Stimulated activated CD4-positive, alpha-beta T cell treated with anti-CD3 and anti-CD28 coated beads, Interleukin-2, amount 100 ng/mL, for 48 hours (primary cell): ENCODE measurements at places on chromosomes 16 and 17.

- no peak for DNase-seq
Measured at GRCh38 chr17:3818786-3819185, 17.8 kb upstream of the ITGAE start.

- no peak for DNase-seq
Measured at GRCh38 chr16:58107709-58108108, 21.5 kb downstream of the CFAP20 start.

DNA sequence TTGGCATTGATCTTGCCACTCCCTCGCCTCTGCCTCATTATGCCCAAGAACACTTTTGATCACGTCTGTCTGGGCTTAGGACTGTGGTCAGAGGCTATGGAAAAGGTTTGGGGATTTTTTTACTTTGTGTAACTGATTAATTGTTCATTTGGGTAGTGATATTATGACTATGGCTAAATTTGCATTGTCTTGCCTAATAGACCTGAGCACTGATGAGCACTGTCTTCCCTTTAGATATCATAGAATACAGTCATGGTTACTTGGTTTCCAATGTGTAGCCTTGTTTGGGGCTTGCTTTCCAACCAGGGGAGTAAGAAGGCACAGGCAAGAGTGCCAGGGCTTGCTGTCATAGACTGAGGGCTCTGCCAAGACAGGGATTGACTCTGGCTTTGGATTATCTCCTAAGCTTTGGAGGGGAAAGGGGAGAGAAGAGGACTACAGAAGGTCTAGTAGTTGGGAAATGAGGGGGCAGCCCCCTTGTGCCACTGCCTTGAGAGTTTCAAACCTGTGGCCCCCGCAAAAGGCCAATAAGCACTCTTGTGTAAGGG is 13.7 kb downstream of the LIMD2 start:
- no peak for DNase-seq

- DNase-seq = no peak
Measured at GRCh38 chr17:77366558-77367245, 225.9 kb downstream of the SEC14L1 start.

DNA sequence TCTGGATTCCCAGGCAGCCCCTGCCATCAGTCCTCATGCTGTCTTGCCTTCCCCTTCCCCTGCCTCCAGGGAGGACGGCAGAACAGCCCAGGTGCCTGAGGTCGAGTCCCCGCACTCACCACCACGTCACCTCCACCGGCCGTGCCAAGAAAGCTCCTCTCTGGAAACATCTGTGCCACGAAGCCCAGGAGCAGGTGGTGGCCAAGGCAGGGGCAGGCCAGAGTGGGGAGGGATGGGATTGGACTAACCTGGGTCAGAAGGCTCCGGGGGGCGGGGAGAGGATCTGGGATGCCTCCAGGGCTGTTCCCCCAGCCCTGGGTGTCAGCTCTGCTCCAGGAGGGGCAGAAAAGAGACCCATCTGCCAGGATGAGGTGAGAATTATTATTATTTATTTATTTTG is 7.4 kb upstream of the DPEP1 start:
- DNase-seq = no peak

DNA sequence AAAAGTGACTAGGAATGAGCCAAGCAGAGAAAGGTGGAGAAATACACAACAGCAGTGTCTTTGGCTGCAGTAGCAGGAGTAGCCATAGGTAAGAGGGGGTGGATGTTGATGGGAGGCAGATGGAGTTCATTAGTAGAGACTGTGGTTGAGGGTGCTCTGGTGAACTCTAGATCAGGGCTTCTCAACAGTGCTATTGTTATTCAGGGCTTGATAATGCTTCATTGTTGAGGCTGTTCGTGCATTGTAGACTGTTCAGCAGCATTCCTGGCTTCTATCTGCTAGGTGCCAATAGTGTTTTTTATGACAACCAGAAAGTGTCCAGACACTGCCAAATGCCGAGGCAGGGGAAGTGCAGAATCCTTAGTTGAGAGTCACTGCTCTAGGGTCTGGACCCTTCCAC is 3.6 kb downstream of the ALKBH5 start:
- no peak for DNase-seq

GRCh38 chr16:84687715-84688114 is 12.1 kb upstream of the USP10 start:
- no peak for DNase-seq

GRCh38 chr16:795580-796229 is 4.8 kb downstream of the GNG13 start:
- DNase-seq = no peak

DNA sequence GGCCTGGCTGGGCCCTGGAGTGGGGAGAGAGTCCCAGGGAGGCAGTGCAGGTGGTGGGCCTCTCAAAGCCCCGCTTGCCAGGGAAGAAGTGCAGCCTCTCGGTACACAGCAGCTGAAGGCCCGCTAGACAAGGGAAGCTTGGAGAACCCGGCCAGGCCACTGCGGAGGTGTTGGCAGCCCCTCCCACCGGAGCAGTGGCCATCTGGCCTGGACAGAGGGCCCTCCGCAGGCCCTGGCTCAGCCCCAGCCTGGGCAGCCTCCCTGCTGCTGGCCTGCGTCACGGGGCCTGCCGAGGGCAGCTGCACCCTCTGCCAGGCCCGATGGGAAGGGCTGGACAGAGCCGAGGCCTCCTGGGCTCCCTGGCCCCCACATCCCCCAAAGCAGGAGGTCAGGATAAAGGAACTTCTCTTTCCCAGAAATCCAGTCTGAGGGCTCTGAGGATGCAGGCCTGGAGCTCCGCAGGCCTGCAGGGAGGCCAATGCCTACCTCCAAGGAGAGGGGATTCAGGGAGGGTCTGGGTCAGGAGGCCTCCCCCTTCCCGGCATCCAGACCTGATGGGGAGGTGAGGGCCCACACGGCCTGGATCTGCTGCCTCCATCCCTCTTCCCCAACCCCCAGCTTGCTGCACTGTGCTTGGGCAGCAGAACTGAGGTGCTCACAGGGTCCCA is 4.3 kb downstream of the SPPL2C start:
- no peak for DNase-seq

DNA sequence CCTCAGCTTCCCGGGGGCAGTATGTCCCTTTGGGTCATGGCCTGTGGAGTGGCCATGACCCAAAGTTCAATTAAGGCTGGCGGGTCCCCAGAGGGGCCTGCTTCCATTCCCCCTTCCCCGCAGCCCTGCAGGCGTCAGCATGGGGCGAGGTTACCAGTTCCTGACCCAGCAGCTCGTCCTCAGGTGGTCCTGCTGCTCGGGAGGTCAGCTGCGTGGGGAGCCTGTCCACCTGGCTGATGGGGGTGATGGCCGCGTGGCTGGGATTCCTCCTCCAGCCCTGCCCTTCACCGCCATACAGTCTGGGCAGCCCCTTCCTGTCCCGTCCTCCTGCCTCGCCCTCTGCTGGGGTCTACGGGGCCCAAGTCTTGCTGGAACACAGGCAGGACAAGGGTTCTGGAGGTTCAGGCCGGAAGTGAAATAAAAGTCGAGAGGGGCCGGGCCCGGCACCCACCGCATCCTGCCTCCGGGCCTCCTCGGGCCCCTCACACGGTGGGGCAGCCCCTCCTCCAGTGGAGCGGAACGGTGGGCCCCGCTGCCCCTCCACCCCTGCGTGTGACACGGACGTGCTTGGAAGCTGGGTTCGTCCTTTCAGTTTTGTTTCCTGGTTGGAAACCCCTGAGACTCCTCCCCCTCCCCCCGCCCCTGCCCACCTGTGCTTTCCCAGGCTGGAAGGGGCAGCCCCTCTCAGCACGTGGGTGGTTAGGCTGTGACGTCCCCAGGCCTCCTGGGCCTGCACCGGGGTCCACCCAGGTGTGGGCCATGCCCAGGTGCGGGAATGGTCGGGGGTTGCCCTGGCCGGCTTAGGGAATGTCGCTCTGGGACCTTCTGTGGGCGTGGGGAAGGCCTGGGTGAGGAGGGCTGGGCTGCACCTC is 6.8 kb downstream of the UBALD2 start:
- DNase-seq = peak; percentile 77

- no peak for DNase-seq
Measured at GRCh38 chr16:16076423-16076813, 127.0 kb downstream of the ABCC1 start.

GRCh38 chr17:17073030-17073564 is 30.8 kb downstream of the MPRIP start:
- DNase-seq = no peak

DNA sequence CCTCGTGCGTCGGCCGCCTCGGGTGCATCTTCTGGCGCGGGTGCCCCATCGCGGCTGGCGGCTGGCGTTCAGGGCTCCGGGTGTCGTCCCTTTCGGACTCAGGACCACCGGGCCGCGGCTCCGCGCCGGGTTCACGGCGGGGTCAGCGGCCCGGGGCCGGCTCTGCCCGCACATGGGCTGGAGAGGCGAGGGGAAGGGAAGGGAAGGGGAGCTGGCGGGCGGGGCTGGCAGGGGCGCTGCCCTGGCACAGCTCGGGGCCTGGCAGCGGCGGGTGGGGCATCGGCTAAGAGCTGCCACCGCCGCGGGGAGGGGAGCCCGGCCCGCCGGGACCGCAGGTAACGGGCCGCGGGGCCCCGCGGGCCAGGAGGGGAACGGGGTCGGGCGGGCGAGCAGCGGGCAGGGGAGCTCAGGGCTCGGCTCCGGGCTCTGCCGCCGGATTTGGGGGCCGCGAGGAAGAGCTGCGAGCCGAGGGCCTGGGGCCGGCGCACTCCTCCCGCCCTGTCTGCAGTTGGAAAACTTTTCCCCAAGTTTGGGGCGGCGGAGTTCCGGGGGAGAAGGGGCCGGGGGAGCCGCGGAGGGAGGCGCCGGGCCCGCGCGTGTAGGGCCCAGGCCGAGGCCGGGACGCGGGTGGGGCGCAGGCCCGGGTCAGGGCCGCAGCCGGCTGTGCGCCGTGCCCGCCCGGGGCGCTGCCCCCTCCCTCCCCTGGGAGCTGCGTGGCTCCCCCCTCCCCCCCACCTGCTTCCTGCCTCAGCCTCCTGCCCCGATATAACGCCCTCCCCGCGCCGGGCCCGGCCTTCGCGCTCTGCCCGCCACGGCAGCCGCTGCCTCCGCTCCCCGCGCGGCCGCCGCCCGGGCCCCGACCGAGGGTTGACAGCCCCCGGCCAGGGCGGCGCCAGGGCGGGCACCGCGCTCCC is 646 bp downstream of the HIC1 start:
- DNase-seq = no peak
